CD14-positive monocyte (primary cell): ENCODE measurements at places on chromosomes 5 and 9. TPM values are rescaled to one million over a fixed set of nuclear protein-coding genes. Genes with fewer than 3 reads are reported as not detected.
A peak's percentile ranks its signal among the peaks of the same experiment; 100 is the strongest.

GRCh38 chr9:87263291-87263690 is 234.4 kb upstream of the DAPK1 start:
- no peak for DNase-seq

GRCh38 chr5:157748760-157749461 is 5.4 kb downstream of the LSM11 start:
- DNase-seq, result no peak

- DNase-seq, result no peak
Measured at GRCh38 chr5:110879675-110880074, 140.9 kb downstream of the SLC25A46 start.

- no peak for DNase-seq
Measured at GRCh38 chr9:85898332-85898731, 42.6 kb upstream of the NAA35 start.

GRCh38 chr5:172630986-172631385 is 10.1 kb upstream of the NEURL1B start:
- DNase-seq, result no peak

GRCh38 chr5:39001683-39002082 is 72.5 kb downstream of the RICTOR start:
- DNase-seq, result no peak

- no peak for DNase-seq
Measured at GRCh38 chr9:36382484-36382883, 17.6 kb downstream of the RNF38 start.

DNA sequence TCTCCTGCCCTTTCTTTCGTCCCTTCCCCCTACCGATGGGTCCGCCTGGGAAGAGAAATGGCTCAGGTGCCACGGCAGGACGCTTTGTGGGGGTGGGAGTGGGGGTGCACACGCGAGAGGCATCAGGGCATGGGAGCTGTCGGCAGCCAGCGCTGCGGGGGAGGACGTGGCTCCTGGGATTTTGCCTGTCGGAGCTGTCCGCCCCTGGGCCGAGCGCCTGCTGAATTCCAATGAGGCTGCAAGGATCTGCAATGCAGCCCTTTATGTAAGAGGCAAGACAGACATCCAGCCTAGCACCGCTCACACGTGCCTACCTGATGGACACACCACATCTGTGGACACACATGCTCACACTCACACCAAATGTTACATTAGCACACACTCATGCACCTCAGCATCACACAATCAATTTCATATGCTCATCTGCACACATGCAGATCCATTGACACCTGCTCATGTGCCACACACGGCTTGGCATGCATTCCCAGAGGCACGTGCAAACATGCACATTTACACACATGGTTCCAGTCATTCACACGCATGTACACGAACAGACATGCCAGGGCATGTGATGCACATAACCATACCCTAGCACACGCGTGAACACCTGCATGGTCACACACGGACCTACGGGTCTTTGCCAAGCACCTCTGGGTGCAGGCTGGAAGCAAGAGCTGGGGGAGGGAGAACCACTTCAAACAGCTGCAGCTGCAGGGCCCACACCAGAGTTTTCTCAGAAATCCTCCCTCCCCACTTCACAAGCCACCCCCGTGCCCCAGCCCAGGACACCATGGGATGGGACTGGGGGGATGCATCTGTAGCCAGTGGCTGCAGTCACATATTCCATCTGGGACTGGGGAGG is 1.4 kb downstream of the GRIN1 start:
- no peak for DNase-seq

GRCh38 chr5:150355791-150356190 is 1.7 kb upstream of the TCOF1 start:
- no peak for DNase-seq

DNA sequence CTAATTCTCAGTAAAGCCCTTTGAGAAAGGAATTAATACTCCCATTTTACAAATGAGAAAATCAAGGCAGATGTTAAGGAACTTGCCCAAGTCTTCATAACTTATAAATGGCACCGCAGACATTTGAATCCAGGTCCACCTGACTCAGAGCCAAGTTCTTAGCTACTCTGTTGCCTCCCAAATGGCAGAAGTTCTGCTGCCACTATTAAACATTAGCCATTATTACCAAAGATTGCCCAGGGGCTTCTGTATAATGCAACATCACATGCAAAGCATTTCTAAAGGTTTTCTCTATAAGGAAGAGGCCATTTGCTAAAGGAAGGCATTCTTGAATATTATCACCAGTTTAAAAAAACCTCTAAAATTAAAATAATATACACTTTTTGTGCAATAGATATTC is 28.3 kb downstream of the TPD52L3 start:
- DNase-seq, result no peak

GRCh38 chr9:92291577-92291976 is 1.9 kb downstream of the IARS1 start:
- no peak for DNase-seq

DNA sequence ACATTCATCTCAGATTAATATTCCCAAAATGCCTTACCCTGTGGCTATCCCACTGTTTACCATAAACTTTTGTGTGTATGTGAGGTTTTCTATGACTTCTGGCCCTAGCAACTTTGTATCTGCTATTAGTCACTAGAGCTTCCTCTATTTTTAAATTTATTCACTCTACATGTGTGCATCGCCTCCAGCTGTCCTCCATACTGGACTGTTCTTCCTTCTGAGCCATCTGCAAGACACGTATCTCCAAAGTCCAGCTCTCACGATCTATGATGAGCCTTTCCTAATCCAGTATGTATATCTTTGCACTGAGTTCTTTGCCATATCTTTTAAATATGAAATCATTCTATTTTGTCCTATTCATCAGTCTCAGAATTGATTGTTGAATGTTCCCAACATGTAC is 1.7 kb upstream of the GNG10 start:
- DNase-seq, result no peak

DNA sequence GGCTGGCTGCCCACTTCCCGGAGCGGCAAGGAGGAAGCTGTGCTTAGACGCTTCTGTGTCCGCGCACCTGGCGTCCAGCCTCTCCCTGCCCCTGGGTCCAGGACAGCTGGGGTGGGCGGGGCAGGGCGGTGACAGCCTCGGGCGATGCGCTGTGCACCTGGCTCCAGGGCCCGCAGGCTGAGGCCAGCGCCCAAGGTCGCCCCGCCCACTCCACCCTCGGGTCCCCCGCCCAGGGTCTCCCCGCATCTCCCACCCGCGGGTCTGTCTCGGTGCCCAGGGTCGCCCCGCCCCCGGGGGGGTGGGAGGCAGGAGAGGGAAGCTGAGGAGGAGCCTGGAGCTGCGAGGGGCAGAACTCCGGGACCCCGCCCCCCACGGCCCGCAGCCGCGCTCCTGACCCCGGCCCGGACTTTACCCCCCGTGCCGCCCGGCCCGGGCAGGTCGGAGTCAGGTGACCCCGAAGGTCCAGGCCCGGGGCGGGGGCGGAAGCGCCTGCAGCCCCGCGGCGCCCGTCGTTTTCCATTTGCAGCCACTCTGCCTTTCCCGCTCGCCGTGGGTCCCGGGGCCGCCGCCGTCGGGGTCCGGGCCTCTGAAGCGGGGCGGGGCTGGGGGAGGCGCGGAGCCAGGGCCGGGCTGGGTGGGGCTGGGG is at the start of gene ENTPD8:
Gene ENTPD8, minus strand, starts transcription at position 69 of the 646 bp plus-strand sequence. CDS start 3,072 bp downstream, outside the sequence.
- DNase-seq, result no peak

DNA sequence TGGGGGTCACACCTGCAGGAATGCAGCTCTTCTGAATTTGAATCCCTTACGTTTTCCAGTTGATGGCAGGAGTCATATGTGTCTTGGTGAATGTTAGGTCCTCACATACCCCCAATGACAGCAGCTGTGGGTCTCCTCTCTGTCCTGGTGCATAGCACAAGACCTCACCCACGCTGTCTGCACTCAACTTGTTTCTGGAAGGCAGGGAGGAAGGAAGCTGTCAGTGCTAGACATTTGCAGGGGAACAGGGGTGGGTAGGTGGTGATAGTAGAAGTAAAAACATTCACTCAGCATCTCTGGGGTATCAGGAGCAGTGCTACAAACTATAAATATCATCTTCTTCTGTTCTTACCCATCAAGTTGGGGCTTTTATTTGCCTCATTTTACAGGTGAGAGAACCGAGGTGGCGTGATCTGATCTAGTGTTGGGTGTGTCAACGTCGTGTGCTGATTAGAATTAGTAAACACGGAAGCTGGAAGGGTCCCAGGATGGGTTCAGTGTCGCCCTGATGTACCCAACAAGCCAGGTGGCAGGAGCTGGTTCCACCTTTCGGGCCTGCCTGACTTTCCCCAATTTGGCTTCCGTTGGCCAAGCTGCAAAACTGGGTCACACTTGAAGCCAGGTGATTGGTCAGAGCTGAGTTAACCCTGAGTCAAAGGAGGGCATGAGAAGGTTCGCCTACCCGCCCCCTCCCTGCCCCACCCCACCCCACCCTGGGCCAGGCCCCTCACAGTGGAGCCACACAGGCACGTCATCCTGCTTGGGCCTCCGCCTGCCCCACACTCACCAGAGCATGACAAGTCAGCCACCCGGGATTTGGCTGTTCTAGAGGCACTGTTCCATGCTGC is 15.8 kb downstream of the ERGIC1 start:
- no peak for DNase-seq

GRCh38 chr9:136687721-136688223 is 515 bp upstream of the AGPAT2 start:
- DNase-seq, result no peak

- peak; percentile 21 for DNase-seq
Measured at GRCh38 chr5:170511551-170512258, 7.9 kb downstream of the KCNIP1 start.

DNA sequence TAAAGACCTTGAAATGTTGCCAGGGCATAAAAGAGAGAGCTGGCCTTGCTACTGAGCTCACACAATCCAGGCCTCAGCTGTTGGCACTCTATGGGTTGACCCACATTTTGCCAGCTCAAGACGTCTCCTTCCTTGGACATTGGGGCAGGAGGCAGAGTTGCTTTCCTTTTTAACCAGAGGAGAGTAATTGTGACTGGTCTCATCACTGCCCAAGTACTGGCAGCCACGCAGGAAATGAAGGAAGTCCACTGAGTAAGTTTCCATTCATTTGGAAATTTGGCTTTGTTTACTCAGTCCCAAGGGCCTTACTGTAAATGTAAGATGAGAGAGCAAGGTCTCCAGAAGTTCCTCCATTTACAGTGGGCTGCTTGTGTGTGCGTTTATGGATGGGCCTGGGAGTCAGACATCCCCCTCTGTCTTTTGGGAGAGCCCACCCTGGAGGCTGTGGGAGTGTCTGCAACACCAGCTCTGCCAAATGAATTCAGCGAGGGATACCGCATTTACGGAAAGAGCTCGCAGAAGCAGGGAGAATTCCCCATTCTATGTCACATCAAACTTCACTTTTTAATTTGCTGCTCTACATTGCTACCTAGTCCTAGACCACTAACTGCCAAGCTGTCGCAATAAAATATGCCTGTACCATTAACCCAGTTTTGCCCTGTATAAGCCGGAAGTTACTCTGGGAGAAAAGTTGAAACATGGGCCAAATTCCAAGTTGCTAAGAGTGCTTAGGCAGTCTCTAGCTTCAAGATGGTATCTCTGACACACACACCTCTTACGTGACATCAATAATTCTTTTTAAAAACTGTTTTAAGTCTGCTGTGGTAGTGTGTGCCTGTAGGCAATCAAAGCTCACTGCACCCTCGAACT is 24.5 kb upstream of the PDZD2 start:
- DNase-seq, result no peak

DNA sequence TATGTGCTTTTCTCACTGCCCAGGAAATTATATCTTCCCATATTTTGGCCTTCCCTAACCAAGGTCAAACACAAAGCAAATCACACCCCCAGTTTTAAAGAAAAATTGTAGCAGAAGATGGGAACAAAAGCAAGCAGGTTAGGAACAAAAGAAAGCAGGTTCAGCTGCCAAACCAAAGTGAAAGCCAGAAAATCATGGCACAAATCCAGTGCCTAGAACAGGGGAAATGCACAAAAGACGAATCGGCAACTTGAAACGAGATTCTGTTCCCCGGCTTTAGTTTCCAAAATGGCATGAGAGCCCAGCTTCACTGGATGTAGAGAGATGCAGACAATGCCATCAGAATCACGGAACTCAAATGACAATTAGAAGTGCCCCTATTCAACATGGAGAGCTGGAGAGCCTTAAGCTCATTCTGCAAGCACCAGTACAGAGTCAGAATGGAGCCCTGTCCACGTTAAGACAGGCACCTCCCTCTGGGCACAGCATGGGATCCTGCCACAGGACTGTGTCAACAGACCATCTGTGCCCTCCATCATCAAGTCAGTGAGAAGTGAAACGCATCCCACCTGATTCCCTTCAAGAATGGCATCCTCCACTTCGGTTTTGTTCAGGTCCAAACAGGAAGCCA is 13.8 kb downstream of the DNAH5 start:
- no peak for DNase-seq

GRCh38 chr9:105883847-105884246 is 189.5 kb downstream of the TMEM38B start:
- DNase-seq, result peak; percentile 4

- no peak for DNase-seq
Measured at GRCh38 chr9:9791611-9792010, 821.2 kb downstream of the PTPRD start.

GRCh38 chr9:83238871-83239640 is 176.1 kb upstream of the RASEF start:
- peak; percentile 77 for DNase-seq

GRCh38 chr5:81755320-81755719 is 4.4 kb upstream of the SSBP2 start:
- no peak for DNase-seq

DNA sequence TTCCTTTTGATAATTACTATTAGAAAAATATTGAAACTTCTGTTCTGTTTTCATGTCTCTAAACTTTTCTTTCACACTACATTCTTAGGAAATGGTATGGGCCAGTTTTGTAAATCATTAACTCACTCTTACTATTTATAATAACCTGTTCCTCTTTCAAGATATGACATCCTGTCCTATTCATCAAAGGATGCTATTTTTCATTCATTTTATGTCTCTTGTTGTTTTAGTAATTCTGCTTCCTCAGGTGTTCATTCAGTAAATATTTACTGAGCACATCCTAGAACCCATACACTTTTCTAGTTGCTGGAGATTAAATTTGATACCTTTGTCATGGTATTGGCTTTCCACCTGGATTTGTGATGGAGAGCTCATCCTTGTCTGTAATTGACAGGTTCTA is 58.0 kb downstream of the GDA start:
- DNase-seq, result no peak

The LMX1B gene
- polyA plus RNA-seq, result not detected in 2 replicates

The ORM2 gene
- polyA plus RNA-seq, result 0.30 TPM

The GARIN3 gene
- not detected for polyA plus RNA-seq

The HACD4 gene
- polyA plus RNA-seq, result 12.8 and 27.5 TPM in 2 replicates

The ZNF618 gene
- polyA plus RNA-seq, result 0.53 TPM

The PCDHA6 gene
- polyA plus RNA-seq, result not detected

The GABRA1 gene
- not detected in 2 replicates for polyA plus RNA-seq

The LURAP1L gene
- polyA plus RNA-seq, result not detected

The ANKRD31 gene
- not detected in 2 replicates for polyA plus RNA-seq

The PAEP gene
- not detected for polyA plus RNA-seq

The TEK gene
- not detected for polyA plus RNA-seq

The MEIKIN gene
- 1.6 TPM for polyA plus RNA-seq

The CDX1 gene
- not detected for polyA plus RNA-seq

The KCNIP1 gene
- polyA plus RNA-seq, result not detected

The SLCO4C1 gene
- polyA plus RNA-seq, result 0.55 and 1.8 TPM in 2 replicates
